ENCODE measurements at places on chromosomes 3 and 15. TPM values are rescaled to one million over a fixed set of nuclear protein-coding genes. Genes with fewer than 3 reads are reported as not detected.

SPPL2A gene
- polyA plus RNA-seq: 29.9 TPM

FOXB1 gene
- not detected for polyA plus RNA-seq

C3orf20 gene
- not detected for polyA plus RNA-seq

MED12L gene
- polyA plus RNA-seq: 35.5 TPM

FBXO40 gene
- polyA plus RNA-seq: not detected
